ENCODE measurements at places on chromosomes 6 and 20. TPM values are rescaled to one million over a fixed set of nuclear protein-coding genes. Genes with fewer than 3 reads are reported as not detected.

- no peak for DNase-seq
- no peaks in the 10 kb centered on the region for H3K27me3 ChIP-seq
- no peak overlapping the region for H3K4me3 ChIP-seq
These were observed 463.9 kb upstream of the JARID2 start for GRCh38 chr6:14781772-14782525.

GRCh38 chr6:87848616-87849015 lies 146.6 kb upstream of the AKIRIN2 start:
- no peaks in the 10 kb centered on the region for H3K4me1 ChIP-seq
- DNase-seq: no peak
- H3K36me3 ChIP-seq: no peaks in the 10 kb centered on the region
- H3K27me3 ChIP-seq: peaks cover 2% of the 10 kb centered on the region
- H3K27ac ChIP-seq: no peak overlapping the region
- H3K4me3 ChIP-seq: no peak overlapping the region

- peaks cover under 1% of the 10 kb centered on the region for H3K36me3 ChIP-seq
- peaks cover 11% of the 10 kb centered on the region for H3K27me3 ChIP-seq
- H3K4me1 ChIP-seq: peaks cover 2% of the 10 kb centered on the region
- no peak for DNase-seq
These were observed 4.3 kb downstream of the GFRA4 start for GRCh38 chr20:3658716-3659491.

- DNase-seq: no peak
- H3K36me3 ChIP-seq: peaks cover 4% of the 10 kb centered on the region
- no peak overlapping the region for H3K27ac ChIP-seq
- H3K4me3 ChIP-seq: no peak overlapping the region
These were observed 106.8 kb downstream of the CDK19 start for GRCh38 chr6:110708295-110708950.

GRCh38 chr6:126233192-126233591 lies 106.7 kb upstream of the CENPW start:
- DNase-seq: no peak
- H3K36me3 ChIP-seq: no peaks in the 10 kb centered on the region
- no peaks in the 10 kb centered on the region for H3K27me3 ChIP-seq
- H3K4me3 ChIP-seq: no peak overlapping the region
- no peak overlapping the region for H3K27ac ChIP-seq
- no peaks in the 10 kb centered on the region for H3K4me1 ChIP-seq

DNA sequence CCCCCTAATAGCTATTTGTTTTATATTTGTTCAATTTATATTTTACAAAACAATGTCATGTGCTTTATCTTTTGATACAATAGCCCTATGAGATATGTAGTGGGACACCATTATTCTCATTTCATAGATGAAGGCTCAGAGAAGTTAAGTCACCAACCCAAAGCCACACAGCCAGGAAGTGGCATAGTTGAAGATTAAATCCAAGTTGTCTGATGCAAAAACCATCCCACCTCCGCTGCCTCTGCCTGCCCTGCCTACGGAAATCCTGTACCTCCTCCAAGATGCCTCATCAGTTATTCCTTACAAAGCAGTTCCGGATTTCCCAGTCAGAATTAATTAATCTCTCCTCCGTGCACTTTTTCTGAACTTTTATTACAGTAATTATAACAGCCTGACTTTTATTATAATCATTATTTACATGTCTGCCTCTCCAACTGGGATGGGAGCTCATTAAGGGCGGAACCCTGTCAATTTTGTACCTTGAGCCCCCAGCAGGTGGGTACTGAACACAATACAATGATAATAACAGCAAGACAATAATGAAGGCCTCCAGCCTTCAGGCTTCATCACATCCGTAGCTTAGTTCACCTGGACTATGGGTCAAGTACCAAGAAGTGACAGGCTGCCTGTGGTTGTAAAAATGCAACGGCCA lies 54.7 kb downstream of the LRFN2 start:
- no peaks in the 10 kb centered on the region for H3K27me3 ChIP-seq
- no peak overlapping the region for H3K4me3 ChIP-seq
- peaks cover 6% of the 10 kb centered on the region for H3K4me1 ChIP-seq

DNA sequence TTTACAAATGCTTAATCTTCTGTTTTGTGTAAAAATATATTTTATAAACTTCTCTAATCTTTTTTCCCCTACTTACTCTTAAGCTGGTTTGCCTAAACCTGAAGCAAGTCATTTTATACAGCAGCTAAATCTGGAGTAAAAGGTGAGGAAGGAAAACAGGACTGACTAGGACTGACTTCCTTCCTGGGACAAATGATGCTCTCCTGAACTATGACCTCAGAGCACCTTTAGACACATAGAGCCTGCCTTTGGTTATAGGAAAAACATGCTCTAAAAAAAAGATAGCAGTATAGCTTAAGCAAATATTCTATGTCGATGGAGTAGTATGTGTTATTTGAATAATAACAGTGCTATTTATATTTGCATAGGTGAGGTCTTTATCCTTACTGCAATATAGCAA lies 21.5 kb upstream of the ADGRG6 start:
- DNase-seq: no peak
- H3K4me1 ChIP-seq: no peaks in the 10 kb centered on the region
- H3K27ac ChIP-seq: no peak overlapping the region
- H3K4me3 ChIP-seq: no peak overlapping the region
- H3K27me3 ChIP-seq: peaks cover 4% of the 10 kb centered on the region
- no peaks in the 10 kb centered on the region for H3K36me3 ChIP-seq

DNA sequence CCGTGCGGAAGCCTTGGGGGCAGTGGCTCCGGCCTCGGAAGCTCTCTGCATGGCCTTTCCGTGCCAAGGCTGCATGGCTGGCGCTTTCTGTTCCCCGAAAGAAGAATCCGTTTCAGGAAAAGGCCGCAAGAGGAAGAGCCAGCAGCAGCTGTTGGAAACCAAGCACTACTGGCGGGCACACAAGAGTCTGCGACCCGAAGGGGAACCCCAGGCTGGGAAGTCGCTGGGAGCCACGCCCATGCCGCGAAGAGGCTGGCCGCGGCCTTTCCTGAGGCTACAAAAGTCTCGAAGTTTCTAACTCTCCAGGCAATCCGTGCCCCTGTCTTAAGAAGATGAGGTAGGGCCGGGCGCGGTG lies at the start of gene CGAS:
Gene CGAS, minus strand, starts transcription at position 191 of the 355 bp plus-strand sequence. Its CDS starts 116 bp downstream, at position 75.
- H3K4me1 ChIP-seq: peaks cover 35% of the 10 kb centered on the region
- H3K4me3 ChIP-seq: peak within 1 kb of the TSS; percentile 90
- DNase-seq: peak; percentile 68
- peak within 1 kb of the TSS; percentile 91 for H3K27ac ChIP-seq
- no peaks in the 10 kb centered on the region for H3K27me3 ChIP-seq

DNA sequence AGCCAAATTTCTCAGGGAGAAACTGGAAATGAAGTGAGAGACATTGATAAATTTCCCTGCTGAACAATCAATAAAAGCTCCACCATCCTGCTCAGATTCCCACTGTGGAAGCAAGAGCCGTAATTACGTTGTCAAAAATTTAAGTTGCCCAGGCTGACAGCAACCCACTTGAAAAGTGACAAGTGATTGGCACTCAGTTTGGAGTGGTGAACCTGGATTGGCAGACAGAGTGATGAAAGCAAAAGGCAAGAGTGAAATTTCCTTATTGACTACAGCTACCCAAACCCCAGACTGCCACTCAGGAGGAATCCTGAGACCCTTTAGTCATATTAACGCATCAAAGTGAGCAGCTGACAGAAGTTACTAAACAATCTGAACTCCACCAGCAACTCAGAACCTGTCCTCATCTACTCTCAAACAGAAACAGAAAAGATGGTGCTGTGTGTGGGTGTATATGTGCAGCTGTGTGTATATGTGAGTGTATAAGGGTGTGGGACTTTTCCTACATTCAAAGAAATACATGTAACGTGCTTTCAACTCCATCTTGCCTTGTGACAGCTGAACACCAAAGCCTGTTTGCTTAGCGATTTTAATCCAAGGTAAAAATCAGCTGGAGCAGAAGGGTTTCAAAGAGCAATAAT lies 157.4 kb downstream of the PKHD1 start:
- H3K4me3 ChIP-seq: no peak overlapping the region
- no peak for DNase-seq

DNA sequence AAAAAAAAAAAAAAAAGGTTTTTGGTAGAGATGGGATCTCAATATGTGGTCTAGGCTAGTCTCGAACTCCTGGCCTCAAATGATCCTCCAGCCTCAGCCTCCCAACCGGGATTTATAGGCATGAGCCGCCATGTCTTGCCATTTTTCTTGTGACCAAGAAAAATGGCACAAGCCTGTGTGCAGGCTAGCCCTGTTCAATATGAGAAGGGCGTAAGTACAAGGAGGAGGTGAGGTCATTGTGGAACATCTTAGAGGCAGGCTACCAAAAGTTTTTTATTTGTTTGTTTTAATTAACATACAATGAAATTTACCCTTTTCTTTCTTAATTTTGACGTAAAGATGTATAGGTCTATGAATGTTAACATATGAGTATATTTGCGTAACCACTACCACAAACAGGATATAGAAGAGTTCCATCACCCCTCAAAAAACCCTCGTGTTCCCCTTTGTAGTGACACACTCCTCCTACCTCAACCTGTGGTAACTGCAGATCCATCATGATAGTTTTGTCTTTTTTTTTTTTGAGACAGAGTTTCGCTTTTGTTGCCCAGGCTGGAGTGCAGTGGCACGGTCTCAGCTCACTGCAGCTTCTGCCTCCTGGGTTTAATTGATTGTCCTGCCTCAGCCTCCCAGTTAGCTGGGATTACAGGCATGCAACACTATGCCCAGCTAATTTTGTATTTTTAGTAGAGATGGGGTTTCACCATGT lies 28.3 kb upstream of the KIF3B start:
- DNase-seq: peak; percentile 61
- H3K4me3 ChIP-seq: peak overlapping the region; percentile 8
- peak overlapping the region; percentile 5 for H3K27ac ChIP-seq
- H3K4me1 ChIP-seq: peaks cover 7% of the 10 kb centered on the region
- H3K36me3 ChIP-seq: no peaks in the 10 kb centered on the region

DNA sequence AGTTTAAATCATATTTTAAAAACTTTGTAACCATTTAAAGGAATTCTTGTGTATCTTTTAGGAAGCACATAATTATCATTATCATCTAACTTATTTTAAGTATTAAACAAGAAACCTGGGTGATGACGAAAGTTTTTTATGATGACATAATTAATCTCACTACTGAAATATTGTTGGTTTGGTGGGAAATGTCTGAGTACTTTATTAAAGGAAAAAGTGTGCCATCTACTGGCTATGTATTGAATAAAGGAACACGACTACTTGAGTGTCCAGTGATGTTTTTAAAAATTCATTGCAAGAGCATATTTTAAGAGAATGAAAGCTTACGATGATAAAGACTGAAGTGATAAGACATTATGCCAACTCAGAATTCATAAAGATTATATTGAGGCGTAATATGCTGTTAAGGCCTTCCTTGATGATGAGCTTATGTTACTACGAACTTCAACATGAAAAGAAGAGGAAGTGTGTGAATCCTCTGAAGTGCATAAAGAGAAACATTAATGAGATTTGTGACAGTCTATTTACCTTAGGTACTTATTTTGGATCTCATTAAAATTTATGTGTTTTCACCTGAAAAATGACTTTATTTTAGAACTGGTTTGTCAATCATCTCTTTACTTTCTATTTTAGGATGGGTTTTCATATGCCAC lies 12.0 kb upstream of the TRMT11 start:
- H3K27ac ChIP-seq: peak overlapping the region; percentile 59
- DNase-seq: peak; percentile 26
- H3K4me3 ChIP-seq: no peak overlapping the region

Gene ME1
- 0.38 TPM for polyA plus RNA-seq

Gene AGPAT4
- polyA plus RNA-seq: 14.4 TPM

Gene IL20RA
- not detected for polyA plus RNA-seq

Gene PRICKLE4
- not detected for polyA plus RNA-seq

Gene TP53TG5
- polyA plus RNA-seq: not detected

Gene TMEM244
- not detected for polyA plus RNA-seq

Gene ASIP
- not detected for polyA plus RNA-seq

Gene AFG1L
- 4.1 TPM for polyA plus RNA-seq

All from immature natural killer cell (primary cell).